Hepatocyte (in vitro differentiated cells): ENCODE measurements at places on chromosomes 5 and 9. TPM values are rescaled to one million over a fixed set of nuclear protein-coding genes. Genes with fewer than 3 reads are reported as not detected.

IRX2 gene
- 7.8 and 8.1 TPM in 2 replicates for polyA plus RNA-seq

KIAA0825 gene
- polyA plus RNA-seq: 2.1 and 2.7 TPM in 2 replicates

CATSPER3 gene
- 0.59 and 1.2 TPM in 2 replicates for polyA plus RNA-seq

MACROH2A1 gene
- 180 and 198 TPM in 2 replicates for polyA plus RNA-seq

GRCh38 chr9:85016384-85017006 is 347.0 kb downstream of the NTRK2 start:
- no peak for DNase-seq

DNA sequence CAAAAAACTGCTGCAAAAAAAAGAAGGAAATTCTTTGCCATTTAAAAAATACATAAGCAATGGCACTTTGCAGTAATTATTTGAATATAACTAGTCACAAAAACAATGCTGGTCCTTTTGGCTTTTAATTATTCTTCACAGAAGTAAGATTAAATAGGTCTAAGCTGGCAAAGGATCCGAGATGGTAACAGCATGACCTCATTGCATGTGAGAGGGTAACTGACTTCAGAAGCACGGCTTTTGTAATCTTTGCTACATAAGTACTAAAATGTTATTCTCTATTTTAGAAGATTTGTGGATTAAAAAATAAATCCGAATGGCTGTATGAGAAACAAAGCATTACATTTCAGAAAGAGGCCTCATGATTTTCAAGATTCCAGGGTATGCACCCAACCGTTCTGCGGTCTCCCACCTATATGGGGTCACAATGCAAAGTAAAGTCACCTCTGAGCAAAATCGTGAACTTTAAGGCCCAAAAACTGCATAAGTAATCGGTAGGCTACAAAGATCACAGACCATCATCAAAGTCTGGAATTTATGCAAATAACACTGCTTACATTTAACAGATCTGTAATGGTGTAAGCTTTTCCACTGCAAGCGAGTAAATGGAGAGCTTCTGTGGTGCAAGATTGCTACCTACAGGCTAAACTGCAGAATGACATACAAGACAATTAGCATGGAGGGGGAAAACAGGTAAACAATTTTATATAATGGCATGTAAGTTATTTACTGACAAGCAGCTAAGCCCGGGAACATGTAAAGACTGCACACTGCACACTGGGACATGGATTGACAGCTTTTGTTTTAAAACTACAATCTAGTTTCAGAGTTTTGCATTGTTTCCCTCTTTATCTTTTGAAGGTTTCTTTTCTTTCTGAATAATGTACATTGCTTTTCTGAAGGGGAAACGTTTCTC is 231.6 kb downstream of the SLF1 start:
- DNase-seq: peak; percentile 61

- DNase-seq: no peak
Measured at GRCh38 chr9:95102001-95102433, 215.5 kb downstream of the FANCC start.

- DNase-seq: no peak
Measured at GRCh38 chr5:178320281-178320855, 87.8 kb upstream of the PHYKPL start.

- DNase-seq: no peak
Measured at GRCh38 chr5:156350256-156350655, 23.3 kb downstream of the SGCD start.

DNA sequence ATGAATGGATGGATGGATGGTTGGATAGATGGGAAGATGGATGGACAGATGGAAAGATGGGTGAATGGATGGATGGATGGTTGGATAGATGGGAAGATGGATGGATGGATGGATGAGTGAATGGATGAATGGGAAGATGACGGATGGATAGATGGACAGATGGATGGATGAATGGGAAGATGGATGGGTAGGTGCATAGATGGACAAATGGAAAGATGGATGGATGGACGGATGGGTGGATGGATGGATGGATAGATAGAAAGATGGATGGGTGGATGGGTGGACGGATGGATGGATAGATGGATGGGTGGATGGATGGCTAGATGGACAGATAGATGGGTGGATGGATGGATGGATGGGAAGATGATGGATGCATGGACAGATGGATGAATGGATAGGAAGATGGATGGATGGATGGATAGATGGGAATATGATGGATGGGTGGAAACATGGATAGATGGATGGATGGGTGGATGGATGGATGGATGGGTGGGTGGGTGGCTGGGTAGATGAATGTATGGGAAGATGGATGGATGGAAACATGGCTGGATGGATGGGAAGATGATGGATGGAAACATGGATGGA is 16.5 kb upstream of the EXOC3 start:
- DNase-seq: no peak

- DNase-seq: no peak
Measured at GRCh38 chr9:137070906-137071275, 534 bp upstream of the SAPCD2 start.

GRCh38 chr9:6230037-6230780 is 14.6 kb downstream of the IL33 start:
- peak; percentile 24 for DNase-seq
